ENCODE measurements at places on chromosomes 1 and 21. TPM values are rescaled to one million over a fixed set of nuclear protein-coding genes. Genes with fewer than 3 reads are reported as not detected.

CYYR1 gene
- 24.8 TPM for total RNA-seq

CNN3 gene
- total RNA-seq = 463 TPM

CFH gene
- total RNA-seq = 297 TPM

ARHGAP30 gene
- 14.7 TPM for total RNA-seq

NBPF6 gene
- total RNA-seq = not detected

TBX19 gene
- total RNA-seq = 4.1 TPM

IFI16 gene
- total RNA-seq = 112 TPM

- H3K27ac ChIP-seq = no peak overlapping the region
- no peaks in the 10 kb centered on the region for H3K4me1 ChIP-seq
- no peaks in the 10 kb centered on the region for H3K36me3 ChIP-seq
- DNase-seq = no peak
- no peak overlapping the region for H3K4me3 ChIP-seq
These were observed 4.7 kb downstream of the ADGRB2 start for GRCh38 chr1:31759298-31760023.

GRCh38 chr21:32406405-32406804 is 6.1 kb upstream of the EVA1C start:
- H3K36me3 ChIP-seq = no peaks in the 10 kb centered on the region
- no peak for DNase-seq
- no peaks in the 10 kb centered on the region for H3K27me3 ChIP-seq
- no peaks in the 10 kb centered on the region for H3K4me1 ChIP-seq
- H3K27ac ChIP-seq = no peak overlapping the region
- H3K4me3 ChIP-seq = no peak overlapping the region

DNA sequence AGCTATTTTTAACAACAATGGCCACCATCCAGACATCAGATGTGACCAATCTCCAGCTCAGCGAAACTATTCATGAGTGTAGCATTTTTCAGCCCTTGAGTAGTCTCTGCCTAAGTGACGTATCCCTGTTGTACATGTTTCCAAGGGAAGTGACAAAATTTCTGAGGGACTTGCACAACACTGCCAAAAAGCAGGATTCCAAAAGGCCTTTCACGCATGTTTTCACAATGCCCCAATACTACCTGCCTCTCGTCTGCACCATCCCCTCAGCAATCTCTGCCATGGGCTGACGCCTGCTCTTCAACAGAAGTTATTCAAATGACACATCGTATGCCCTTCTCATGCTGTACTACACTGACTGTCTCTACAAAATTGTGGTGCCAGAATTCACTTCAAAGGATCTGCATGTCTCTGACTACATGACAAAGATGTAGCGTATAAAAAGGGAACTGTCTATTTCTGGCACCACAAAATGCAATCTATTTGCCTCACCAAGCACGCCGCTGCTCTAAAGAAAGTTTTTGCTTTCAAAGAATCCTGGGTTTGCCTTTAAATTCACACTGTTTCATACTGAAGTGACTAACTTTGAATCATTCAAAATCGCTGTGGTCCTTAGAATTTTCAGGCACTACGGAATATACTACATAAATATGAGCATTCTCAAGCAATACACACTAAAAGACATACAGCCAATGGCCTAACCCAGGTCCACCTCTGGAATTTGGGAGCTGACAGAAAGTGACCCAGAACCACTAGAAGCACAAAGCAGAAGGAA is 32.9 kb downstream of the JAK1 start:
- no peak overlapping the region for H3K4me3 ChIP-seq
- peaks cover 5% of the 10 kb centered on the region for H3K4me1 ChIP-seq
- peak overlapping the region; percentile 51 for H3K27ac ChIP-seq
- H3K36me3 ChIP-seq = no peaks in the 10 kb centered on the region
- no peaks in the 10 kb centered on the region for H3K27me3 ChIP-seq

- DNase-seq = no peak
- H3K27ac ChIP-seq = no peak overlapping the region
- no peaks in the 10 kb centered on the region for H3K4me1 ChIP-seq
- no peaks in the 10 kb centered on the region for H3K27me3 ChIP-seq
These were observed 125.0 kb downstream of the KIAA0319L start for GRCh38 chr1:35432231-35432630.

DNA sequence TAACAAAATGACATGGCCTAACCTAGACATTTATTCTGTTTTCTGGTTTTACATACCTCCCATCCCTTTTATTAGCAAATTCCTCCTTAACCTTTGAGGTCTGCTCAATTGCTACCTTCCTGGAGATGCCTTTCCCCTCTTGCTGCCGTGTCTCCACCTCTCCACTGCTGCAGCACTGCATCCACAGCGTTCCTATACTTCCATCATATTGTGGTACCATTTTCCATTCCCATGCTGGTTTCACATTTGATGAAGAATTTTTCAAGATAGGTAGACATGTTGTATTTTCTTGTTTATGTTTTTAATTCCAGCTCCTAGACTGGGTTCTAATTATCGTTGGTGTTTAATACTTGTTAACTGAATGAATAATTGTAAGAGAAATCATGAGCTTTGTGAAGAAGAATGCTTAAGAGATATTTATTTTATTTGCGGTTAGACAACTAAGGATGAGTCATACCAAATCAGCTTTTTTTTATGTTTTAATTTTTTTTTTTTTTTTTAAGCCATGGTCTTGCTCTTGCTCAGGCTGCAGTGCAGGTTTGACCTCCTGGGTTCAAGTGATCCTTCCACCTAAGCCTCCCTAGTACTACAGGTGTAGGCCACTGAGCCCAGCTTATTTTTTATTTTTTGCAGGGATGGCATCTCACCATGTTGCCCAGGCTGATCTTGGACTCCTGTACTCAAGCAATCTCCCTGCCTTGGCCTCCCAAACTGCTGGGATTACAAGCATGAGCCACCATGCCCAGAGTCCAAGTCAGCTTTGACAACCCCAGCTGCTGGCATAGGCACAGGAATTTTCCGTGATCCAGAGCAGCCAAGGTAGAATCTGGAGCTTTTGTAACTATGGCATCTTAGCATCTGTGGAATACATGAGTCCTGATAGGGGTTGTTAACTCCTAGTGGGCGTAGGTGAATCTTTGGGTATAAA is 44.0 kb downstream of the ATP6V1G3 start:
- DNase-seq = no peak
- no peaks in the 10 kb centered on the region for H3K27me3 ChIP-seq
- no peak overlapping the region for H3K4me3 ChIP-seq
- H3K36me3 ChIP-seq = no peaks in the 10 kb centered on the region

DNA sequence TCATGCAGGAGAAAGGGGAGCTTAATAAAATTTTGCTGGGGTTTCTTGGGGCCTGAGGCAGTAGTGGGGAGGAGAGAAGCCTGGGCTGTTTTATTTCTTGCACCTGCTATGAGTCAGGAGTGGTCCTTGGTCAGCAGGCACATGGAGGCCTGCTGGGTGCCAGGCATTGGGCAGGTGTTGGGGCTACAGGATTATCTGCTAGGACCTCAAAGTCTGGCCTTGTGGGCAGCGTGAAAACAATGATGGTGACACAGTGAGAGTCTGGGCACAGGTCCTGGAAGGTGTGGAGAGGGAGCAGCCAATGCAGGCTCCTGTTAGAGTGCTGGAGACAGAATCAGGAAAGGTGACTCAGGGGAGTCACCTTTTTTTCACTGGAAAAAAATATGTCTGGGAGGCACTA is 17.2 kb downstream of the ROR1 start:
- H3K4me3 ChIP-seq = no peak overlapping the region
- no peaks in the 10 kb centered on the region for H3K36me3 ChIP-seq
- H3K27me3 ChIP-seq = no peaks in the 10 kb centered on the region
- no peaks in the 10 kb centered on the region for H3K4me1 ChIP-seq

DNA sequence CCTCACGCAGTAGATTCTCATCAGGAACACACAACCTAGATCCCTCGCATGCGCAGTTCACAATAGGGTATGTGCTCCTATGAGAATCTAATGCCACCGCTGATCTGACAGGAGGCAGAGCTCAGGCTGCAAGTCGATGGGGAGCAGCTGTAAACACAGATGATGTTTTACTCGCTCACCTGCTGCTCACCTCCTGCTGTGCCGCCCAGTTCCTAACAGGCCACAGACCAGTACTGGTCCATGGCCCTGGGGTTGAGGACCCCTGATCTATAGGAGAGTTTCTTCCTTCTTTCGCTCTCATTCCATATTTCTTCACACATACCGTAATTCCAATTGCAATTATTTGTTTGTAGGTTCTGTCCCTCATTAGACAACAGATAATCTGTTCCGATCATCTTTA is 103.4 kb downstream of the CLEC20A start:
- no peaks in the 10 kb centered on the region for H3K27me3 ChIP-seq
- DNase-seq = no peak
- H3K4me1 ChIP-seq = peaks cover under 1% of the 10 kb centered on the region
- no peak overlapping the region for H3K4me3 ChIP-seq
- H3K36me3 ChIP-seq = no peaks in the 10 kb centered on the region
- H3K27ac ChIP-seq = no peak overlapping the region

DNA sequence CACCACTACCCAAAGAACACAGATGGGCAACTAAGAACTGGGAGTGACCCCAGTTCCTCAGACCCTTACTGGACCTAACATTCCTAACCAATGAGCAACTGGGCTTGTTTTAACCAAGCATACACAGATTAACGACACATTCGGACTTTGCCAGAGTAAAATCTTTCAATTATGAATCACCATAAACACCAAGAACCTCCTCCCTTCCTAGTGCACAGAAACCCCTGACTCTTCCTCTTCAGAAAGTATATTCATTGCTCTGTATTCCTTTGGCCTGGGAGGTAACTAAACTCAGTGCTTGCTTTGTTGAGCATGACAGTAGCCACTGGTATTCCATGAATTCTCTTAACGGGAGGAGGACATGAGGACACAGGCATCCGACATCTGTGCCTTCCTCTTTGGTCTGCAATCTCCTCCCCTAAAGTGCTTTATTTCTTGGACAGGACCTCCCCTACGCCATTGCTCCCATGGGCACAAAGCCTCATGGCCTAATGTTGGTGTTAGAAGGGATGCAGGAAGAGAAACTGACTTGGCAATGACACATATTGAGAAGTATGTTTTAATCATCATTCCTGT is 42.7 kb downstream of the SEC16B start:
- no peak overlapping the region for H3K4me3 ChIP-seq
- peak overlapping the region; percentile 10 for H3K27ac ChIP-seq
- H3K4me1 ChIP-seq = no peaks in the 10 kb centered on the region
- DNase-seq = no peak
- H3K27me3 ChIP-seq = no peaks in the 10 kb centered on the region
- H3K36me3 ChIP-seq = no peaks in the 10 kb centered on the region

GRCh38 chr21:37871121-37871862 is 45.0 kb downstream of the KCNJ6 start:
- H3K27me3 ChIP-seq = no peaks in the 10 kb centered on the region
- H3K27ac ChIP-seq = no peak overlapping the region
- DNase-seq = no peak
- no peak overlapping the region for H3K4me3 ChIP-seq
- no peaks in the 10 kb centered on the region for H3K36me3 ChIP-seq

GRCh38 chr1:214193691-214194090 is 87.3 kb upstream of the SMYD2 start:
- no peaks in the 10 kb centered on the region for H3K36me3 ChIP-seq
- no peaks in the 10 kb centered on the region for H3K27me3 ChIP-seq
- no peak overlapping the region for H3K4me3 ChIP-seq
- no peaks in the 10 kb centered on the region for H3K4me1 ChIP-seq
- H3K27ac ChIP-seq = no peak overlapping the region

DNA sequence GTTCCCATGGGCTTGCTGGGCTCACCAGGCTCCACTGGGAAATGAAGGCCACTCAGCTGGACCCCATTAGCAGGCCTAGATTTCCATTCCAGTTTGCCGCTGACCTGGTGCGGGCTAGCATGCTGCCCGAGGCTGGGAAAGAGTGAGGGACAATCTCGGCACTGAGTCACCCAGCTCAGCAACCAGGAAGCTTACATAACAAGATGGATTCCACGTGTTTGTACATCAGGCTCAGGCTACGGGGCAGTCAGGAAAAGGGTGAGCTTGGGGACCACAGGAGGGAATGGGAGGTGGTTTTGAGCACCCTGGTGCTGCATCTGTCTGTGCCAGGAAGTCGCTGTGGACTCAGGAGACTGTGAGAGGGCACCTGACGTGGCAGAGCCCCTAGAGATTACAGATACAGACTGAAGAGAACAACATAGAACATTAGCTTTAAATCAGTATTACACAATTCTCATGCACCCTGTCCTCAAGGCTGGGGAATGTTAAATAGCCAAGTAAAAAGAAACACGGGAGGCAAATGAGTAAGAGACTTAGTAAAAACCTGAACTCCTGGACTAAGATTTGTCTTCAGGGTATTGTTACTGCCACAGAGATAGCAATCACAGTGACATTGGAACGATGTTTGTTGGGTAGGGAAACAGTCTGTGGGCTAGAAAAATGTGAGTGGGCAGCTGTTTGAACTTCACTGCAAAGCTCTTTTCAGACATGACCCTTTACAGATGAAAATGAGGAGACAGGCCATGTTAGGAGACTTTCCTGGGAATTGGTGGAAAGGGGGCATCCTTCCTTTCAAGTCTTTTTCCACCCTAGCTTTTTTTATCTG is 51.1 kb downstream of the GLUL start:
- H3K4me3 ChIP-seq = no peak overlapping the region
- no peaks in the 10 kb centered on the region for H3K27me3 ChIP-seq
- no peak for DNase-seq

DNA sequence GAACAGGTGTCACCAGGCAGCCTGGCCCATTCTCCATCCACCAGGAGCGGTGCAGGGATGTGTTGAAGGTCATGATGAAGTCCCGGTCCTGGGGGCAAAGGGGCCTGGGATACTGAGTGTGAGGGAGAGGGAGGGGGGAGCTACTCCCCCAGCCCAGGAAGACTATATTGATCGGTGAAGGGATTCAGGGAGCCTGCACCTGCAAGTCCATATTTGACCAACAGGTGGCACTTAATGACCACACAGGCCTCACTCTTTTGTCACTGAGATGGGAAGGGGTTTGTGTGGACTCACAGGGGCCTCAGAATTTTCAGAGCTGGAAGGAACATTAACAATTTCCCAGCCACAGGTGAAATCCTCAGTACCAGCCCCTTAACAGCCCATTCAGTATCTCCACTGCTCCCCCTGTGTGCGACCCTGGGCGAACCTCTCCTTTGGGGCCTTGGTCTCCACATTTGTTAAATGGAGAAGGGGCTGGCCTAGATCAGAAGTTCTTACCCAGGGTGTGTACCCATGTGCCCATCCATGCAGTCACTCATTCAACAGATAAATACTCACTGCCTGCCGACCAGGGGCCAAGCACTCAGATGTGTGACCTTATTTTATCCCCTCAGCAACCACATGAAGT is 55.6 kb downstream of the NKAIN1 start:
- no peak for DNase-seq
- no peaks in the 10 kb centered on the region for H3K4me1 ChIP-seq
- H3K36me3 ChIP-seq = no peaks in the 10 kb centered on the region
- H3K27ac ChIP-seq = no peak overlapping the region

DNA sequence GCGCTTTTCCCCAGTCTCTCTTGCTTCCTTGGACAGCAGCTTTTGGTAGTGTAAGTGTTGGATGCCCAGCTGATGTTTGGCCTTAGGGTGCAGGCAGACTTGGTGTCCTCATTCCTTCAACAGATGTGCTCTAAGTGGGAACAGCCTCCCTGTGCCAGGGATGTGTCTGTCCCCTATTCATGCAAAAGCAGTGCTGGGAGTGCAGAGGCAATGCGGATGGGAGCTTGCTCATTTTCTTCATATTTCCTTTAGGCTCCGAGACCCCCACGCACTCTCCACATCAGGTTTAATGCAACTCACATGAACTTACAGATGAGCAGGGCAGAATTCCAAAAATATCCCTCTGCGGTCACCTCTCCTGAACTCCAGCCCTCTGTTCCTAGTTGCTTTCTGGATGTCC is 96.1 kb downstream of the IER5 start:
- no peak overlapping the region for H3K27ac ChIP-seq
- H3K36me3 ChIP-seq = no peaks in the 10 kb centered on the region
- no peak overlapping the region for H3K4me3 ChIP-seq
- no peaks in the 10 kb centered on the region for H3K27me3 ChIP-seq
- DNase-seq = no peak
